ENCODE measurements at places on chromosomes 4 and X.

GRCh38 chr4:188707036-188707435, 567.8 kb downstream of the TRIML1 start:
- no peak for DNase-seq

GRCh38 chrX:30580641-30581040, 3.1 kb upstream of the TASL start:
- DNase-seq, result no peak

DNA sequence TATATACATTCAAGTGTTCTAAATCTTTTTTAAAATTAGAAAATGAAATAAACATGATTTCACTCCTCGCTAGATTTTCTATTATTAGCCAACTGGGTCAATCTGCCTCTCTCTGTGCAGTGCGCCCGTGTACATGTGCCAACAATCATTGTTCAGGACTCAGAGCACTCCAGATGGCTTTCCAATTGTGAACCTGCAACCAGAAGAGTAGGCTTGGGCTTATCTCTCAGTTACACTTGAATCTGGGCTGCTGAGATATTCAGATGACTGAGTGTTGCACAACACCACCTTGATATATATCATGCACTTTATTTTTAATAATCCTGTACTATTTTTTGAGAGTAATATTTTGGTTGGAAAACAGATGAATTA, 184.0 kb upstream of the FSTL5 start:
- no peak for DNase-seq

DNA sequence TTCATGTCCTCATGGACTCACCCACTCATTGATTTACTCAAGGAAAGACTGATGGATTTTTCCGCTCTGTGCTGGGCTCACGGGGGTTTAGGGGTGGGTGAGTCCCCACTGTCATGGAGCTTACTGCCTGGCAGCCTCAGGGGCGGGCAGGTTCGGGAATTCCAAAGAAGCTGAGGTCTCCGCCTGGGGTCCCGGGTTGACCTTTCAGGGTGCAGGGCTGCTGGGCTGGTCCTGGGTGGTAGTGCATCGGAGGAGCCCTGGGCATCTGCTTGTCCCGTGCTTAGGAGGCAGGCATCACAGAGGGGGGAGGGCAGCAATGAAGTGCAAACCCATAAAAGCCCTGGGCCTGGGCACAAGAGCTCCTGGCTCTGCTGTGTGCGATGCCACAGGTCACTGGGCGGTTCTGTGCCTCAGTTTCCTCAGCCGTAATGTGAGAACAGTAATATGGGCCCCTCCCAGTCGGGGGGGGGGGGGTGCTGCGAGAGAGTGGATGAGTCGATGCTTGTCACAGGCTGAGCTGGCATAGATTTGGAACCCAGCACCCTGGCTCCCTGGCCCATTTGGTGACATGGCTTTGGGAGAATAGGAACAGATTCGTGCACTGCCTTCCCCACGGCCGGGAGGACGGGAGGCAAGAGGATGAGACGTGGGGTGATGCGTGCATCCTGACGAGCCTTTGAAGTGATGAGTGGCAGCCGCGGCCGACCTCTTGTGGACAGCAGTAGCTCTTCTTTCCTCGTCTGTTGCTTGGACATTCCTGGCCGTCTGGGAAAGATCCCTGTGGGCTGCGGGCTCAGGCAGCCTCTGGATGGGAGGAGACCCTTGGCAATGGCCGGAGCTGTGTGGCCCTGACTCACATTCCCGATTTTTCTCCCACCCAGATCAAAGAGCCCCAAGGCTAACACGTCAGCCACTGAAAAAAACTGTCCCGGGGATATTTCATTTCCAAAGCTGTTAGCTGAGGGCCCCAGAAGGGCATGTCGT, 42.0 kb downstream of the PSAPL1 start:
- DNase-seq, result no peak

DNA sequence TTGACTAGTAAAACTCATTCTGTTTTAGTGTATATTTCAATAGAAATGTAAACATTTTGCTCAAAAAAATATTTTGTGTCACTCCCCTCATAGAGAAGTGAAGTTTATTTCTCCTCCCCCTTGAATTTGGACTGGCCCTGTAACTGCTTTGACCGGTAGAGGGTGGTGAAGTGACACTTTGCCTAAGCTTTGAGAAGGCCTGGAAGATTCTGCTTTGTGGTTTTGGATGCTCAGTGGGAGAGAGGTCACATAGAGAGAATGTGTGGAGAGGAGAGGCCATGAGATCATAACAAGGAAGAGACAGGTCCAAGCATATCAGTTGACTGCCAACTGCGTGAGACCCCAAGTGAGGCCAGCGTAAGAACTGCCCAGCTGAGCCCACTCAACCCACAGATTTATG, 19.1 kb upstream of the ARX start:
- no peak for DNase-seq

DNA sequence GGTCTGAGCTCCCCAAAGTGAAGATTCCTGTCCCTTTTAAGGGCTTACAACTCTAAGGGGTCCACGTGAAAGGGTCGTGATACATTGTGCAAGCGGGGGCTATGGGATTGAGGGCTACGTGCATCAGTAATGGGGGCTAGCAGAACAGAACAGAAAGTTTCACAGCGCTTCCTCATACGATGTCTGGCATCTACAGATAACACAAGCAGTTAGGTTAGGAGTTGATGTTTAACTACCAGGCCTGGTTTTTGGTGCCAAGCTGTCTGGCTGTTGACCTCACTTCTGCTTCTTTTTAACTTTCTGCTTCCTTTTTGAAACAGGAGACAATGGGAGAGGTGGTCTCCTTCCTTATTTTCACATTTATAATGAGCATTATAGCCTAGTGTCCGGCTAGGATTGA, 368.6 kb upstream of the CXorf51A start:
- no peak for DNase-seq

DNA sequence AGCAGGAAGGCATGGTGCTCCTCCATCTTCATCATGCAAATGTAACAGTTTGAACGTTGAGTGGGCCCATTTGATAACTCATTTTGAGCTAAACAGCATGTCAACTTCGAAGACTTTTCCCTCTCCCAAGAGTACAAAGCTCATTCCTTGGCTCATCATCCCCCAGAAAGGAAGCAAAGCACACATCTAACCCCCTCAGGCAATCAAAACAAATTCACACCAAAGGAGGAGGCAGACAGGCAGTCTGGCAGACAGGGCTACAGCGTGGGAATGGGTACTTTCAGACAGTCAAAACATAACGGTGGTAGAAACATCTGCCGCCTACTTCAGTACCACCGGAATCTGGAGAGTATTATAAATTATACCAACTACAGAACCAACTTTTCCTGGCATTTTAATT, 81.7 kb downstream of the PCDH19 start:
- no peak for DNase-seq

GRCh38 chrX:16992445-16992844, 46.0 kb downstream of the REPS2 start:
- DNase-seq, result no peak

GRCh38 chrX:15790769-15791290, 546 bp downstream of the ZRSR2 start:
- no peak for DNase-seq

DNA sequence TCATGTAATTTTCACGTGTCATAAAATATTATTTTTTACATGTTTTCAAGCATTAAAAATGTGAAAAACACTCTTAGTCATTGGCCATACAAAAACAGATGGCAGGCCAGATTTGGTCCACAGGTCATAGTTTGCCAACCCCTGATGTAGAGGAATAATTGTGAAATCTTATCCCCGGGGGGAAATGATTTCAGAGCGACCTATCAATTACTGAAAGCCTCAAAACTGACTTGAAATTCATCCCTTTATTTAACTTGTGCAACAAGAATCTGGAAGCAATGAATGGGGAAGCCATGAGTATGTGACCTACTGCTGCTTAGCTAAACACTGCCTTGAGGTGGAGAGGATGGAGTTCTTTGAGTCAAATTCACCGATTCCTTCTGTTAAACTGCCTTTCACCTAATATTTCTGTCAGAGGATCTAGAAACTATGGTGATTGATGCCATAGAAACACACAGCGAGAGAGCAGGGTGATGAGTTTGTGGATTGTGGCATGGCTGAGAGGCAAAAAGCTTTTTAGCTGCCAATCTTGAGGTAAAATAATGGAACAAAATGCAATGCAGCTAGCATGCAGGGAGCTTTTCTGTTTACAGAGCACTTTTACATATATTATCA, 30.3 kb upstream of the BRS3 start:
- no peak for DNase-seq

DNA sequence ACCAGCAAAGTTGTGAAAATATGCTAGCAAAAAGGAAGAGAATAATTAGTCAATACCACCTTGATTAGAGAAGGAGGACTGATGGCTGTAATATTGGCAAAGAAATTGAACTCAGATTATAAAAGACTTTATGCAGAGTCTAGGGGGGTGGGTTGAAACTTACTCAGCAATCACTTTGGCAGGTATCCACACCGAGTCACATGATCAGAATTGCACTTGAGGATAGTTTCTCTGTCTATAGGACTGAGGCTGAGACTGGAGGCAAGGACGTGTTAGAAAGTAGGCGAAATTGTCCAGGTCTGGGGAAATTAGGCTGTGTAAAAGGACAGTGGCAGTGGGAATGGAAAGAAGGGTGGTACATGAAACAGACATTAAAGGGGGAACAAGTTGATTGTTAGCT, 284.4 kb downstream of the ARHGAP24 start:
- DNase-seq, result no peak

- no peak for DNase-seq
Observed at GRCh38 chrX:44580466-44580865, 37.8 kb upstream of the FUNDC1 start.

GRCh38 chr4:104424989-104425388, 69.7 kb downstream of the CXXC4 start:
- no peak for DNase-seq

DNA sequence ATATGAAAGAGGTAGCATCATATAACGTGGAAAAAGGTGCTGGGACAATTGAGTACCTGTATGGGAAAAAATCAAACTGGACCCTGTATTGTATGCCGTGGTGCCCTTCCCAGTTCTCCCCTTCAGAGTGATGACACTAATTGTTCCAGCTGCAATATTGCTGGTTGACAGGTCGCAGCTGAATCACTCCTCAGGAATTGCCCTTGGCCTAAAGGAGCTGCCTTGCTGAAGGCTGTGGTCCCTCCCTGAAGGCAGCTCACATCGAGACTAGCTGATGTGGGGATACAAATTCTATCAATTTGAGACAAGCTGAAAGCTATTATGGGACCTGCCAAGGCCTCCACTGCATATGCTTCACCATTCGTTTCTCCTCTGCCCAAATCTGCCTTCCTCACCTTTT, 39.3 kb upstream of the CXCL8 start:
- DNase-seq, result no peak

- no peak for DNase-seq
Observed at GRCh38 chr4:155434904-155435303, 58.1 kb upstream of the MAP9 start.
